ENCODE measurements at places on chromosomes 6 and 20. TPM values are rescaled to one million over a fixed set of nuclear protein-coding genes. Genes with fewer than 3 reads are reported as not detected.

DNA sequence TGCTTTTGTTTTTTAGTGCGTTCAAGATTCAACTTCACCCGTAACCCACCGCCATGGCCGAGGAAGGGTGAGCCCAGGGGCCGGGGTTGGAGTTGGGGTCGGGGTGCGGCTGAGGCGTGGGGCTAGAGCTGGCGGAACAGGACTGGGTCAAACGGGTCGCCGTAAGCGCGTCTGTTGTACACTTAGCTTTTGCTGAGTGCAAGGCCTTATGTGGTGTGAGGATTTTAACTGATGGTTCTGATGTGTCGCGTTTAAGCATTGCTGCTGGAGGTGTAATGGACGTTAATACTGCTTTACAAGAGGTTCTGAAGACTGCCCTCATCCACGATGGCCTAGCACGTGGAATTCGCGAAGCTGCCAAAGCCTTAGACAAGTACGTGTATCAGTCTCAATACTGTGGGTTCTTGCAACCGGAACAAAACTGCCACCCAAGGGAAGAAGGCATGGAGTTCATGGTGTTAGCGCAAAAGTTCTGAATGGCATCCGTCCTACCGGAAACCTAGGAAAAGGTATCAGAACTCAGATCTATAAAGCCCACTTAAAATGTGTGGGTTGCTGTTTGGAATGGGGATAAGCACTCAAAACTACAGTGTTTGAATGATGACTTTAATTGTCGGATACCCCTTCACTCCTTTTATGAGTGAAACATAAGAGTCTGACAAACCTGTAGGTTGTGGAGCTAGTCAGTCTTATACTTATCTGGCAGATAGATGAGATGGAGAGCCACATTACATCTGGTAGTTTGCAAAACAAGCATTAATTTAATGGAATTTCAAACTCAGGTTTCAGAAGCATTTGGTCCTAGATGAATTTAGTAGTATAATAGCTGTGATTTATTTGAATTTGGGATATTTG is 574 bp downstream of the RPS12 start:
- H3K27me3 ChIP-seq = peaks cover 2% of the 10 kb centered on the region
- peaks cover 59% of the 10 kb centered on the region for H3K4me1 ChIP-seq
- peak overlapping the region; percentile 96 for H3K4me3 ChIP-seq

The FHL5 gene
- not detected for total RNA-seq

- H3K4me1 ChIP-seq = peaks cover 12% of the 10 kb centered on the region
- H3K27ac ChIP-seq = no peak overlapping the region
- no peak overlapping the region for H3K4me3 ChIP-seq
- peaks cover 18% of the 10 kb centered on the region for H3K27me3 ChIP-seq
- DNase-seq = no peak
Observed at GRCh38 chr20:32623667-32624157, 38.6 kb upstream of the NOL4L start.

GRCh38 chr6:168849459-168849858 is 404.2 kb downstream of the THBS2 start:
- H3K27me3 ChIP-seq = peaks cover 18% of the 10 kb centered on the region
- H3K4me1 ChIP-seq = peaks cover 6% of the 10 kb centered on the region
- H3K27ac ChIP-seq = no peak overlapping the region
- no peak for DNase-seq
- H3K4me3 ChIP-seq = no peak overlapping the region

The NSFL1C gene
- 75.3 TPM for total RNA-seq

GRCh38 chr6:27837625-27838057 is 74.6 kb downstream of the OR2B2 start:
- no peaks in the 10 kb centered on the region for H3K27me3 ChIP-seq
- peaks cover 6% of the 10 kb centered on the region for H3K36me3 ChIP-seq
- peaks cover 26% of the 10 kb centered on the region for H3K4me1 ChIP-seq
- H3K27ac ChIP-seq = no peak overlapping the region
- DNase-seq = no peak

DNA sequence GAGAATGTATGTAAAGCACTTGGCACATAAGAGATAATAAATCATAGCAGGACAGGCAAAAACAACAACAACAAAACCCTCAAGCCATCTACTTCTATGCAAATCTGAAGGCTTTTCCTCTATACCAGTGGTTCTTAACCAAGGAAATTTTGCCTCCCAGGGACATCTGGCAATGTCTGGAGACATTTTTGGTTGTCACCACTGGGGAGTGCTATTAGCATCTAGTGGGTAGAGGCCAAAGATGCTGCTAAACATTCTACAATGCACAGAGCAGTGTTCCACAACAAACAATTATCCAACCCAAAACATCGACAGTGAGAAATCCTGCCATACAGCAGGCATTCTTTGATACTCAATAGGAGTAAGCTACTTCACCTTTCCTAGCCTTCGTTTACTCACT is 28.2 kb downstream of the NDRG3 start:
- H3K27me3 ChIP-seq = no peaks in the 10 kb centered on the region
- peaks cover 12% of the 10 kb centered on the region for H3K36me3 ChIP-seq
- no peak overlapping the region for H3K4me3 ChIP-seq
- H3K4me1 ChIP-seq = no peaks in the 10 kb centered on the region
- DNase-seq = no peak

The PACSIN1 gene
- total RNA-seq = not detected

DNA sequence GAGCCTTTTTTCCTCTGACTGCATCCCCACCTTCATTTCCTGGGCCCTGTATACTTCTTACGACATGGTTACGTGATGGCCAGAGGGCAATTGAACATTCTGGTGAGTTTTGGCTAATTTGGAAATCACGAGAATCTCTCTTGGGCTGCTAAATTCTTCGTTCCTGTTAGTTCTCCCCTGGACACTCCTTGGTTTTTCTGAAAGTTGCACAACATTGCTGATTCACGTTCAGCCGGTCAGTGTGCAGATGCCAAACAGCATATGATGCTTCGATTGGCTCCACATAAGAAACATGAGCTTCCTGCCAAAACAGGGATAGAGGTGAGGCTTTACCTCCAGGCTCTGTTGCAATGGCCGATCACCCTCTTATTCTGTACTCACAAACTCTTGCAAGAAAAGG is 119.4 kb upstream of the LY86 start:
- no peak overlapping the region for H3K27ac ChIP-seq
- H3K36me3 ChIP-seq = peaks cover 3% of the 10 kb centered on the region
- no peak for DNase-seq
- no peaks in the 10 kb centered on the region for H3K27me3 ChIP-seq
- no peak overlapping the region for H3K4me3 ChIP-seq
- peaks cover 20% of the 10 kb centered on the region for H3K4me1 ChIP-seq

The PPT2 gene
- 35.6 TPM for total RNA-seq

GRCh38 chr6:19715167-19715551 is 122.0 kb upstream of the ID4 start:
- no peaks in the 10 kb centered on the region for H3K27me3 ChIP-seq
- H3K4me3 ChIP-seq = no peak overlapping the region
- no peak for DNase-seq
- no peak overlapping the region for H3K27ac ChIP-seq

The KCNB1 gene
- total RNA-seq = 1.3 TPM

DNA sequence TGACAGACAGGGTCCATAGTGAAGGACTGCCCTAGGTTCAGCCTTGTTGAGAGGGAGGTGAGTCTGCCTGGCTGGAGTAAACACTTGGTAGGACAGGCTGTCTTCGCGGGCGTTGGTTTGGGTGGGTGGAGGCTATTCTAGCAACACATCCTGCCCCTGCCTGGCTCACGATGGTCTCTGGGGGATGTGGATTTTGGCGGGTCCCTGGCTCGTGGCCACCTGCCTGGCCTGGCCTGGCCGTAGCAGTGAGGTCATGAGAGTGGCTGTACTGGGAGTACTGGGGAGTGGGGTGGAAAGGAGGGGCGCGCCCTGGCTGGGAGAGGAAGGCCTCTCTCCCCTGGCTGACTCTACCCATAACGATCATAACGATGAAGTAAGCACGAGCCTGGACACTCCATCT is 30.2 kb upstream of the MRPS18A start:
- no peak overlapping the region for H3K27ac ChIP-seq
- H3K36me3 ChIP-seq = no peaks in the 10 kb centered on the region
- DNase-seq = peak; percentile 76
- peaks cover 33% of the 10 kb centered on the region for H3K4me1 ChIP-seq

- H3K27ac ChIP-seq = no peak overlapping the region
- H3K4me3 ChIP-seq = no peak overlapping the region
Observed at GRCh38 chr6:152122434-152122833, 315.0 kb downstream of the ESR1 start.

GRCh38 chr20:50089140-50089786 is 23.7 kb downstream of the UBE2V1 start:
- H3K36me3 ChIP-seq = peaks cover 12% of the 10 kb centered on the region
- no peak overlapping the region for H3K27ac ChIP-seq
- no peak for DNase-seq

DNA sequence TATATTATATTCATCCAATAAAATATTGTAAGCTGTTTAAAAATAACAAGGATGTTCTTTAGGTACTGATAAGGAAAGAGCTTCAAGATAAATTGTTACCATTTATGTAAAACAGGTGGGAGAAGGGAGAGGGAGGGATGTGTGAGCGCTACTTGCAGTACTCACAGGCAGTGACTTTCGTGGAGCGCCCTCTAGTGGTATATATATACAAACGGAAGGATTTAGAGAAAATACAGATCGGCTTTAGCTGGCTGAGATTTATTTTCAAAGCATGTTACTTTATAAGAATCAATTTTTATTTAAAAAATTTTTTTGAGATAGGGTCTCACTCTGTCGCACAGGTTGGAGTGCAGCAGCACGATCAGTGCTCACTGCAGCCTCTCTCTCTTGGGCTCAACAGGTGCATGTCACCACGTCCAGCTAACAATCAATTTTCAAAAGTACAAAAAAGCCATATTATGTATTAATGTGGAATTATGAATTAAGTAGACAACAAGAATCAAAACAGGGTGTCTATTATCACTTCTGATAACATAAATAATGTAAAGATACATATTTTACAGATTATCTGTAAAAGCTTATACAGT is 3.3 kb upstream of the MOG start:
- no peak overlapping the region for H3K27ac ChIP-seq
- no peak overlapping the region for H3K4me3 ChIP-seq
- DNase-seq = no peak
- H3K27me3 ChIP-seq = no peaks in the 10 kb centered on the region

DNA sequence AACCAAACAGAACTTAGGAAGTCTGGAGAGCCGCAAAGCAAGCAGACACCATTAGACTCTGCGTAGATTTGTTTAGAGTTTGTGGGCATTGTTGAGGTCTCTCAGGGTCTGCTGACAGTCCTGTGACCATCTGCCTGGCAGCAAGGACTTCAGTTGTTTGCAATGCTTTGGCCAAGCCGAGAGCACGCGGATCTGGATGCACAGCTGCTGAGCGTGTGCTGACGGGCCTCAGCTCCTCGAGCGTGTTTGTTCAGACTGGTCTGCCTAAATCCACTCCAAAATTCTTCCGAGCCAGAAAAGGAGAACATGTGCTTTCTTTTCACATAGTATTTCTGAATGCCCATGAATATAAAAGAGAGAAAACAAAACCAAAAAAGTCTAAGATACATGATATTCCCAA is 159.0 kb downstream of the ZNF217 start:
- no peak overlapping the region for H3K4me3 ChIP-seq
- no peaks in the 10 kb centered on the region for H3K36me3 ChIP-seq
- peaks cover 3% of the 10 kb centered on the region for H3K27me3 ChIP-seq
- DNase-seq = no peak
- no peaks in the 10 kb centered on the region for H3K4me1 ChIP-seq

- DNase-seq = no peak
- H3K27ac ChIP-seq = no peak overlapping the region
- peaks cover 5% of the 10 kb centered on the region for H3K27me3 ChIP-seq
- H3K4me1 ChIP-seq = peaks cover 11% of the 10 kb centered on the region
Observed at GRCh38 chr6:166346965-166347364, 4.6 kb upstream of the SFT2D1 start.

GRCh38 chr6:31901953-31902643 is at the start of gene ZBTB12:
Gene ZBTB12, minus strand, starts transcription at chr6:31902086. Its CDS starts 781 bp downstream, at chr6:31901305.
- no peaks in the 10 kb centered on the region for H3K36me3 ChIP-seq
- H3K4me3 ChIP-seq = peak within 1 kb of the TSS; percentile 73
- no peaks in the 10 kb centered on the region for H3K27me3 ChIP-seq
- H3K4me1 ChIP-seq = peaks cover 26% of the 10 kb centered on the region

DNA sequence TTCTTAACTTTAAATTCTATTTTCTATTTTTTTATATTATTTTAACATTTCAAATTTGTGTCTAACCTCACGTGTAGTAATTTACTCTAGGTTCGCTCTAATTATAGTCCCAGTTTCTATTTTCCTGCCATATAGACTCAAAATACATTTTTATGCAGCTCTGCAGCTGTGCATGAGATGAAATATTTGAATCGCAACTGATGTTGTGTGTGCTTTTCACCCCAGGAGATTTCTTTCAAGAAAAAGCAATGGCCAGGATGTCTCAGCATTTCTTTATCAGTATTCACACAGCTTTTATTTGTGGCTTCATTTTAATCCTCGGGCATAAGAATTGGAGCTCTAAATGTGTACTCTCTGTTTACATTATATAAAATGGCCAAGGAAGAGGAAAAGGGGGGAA is 157.6 kb downstream of the HDGFL1 start:
- no peak overlapping the region for H3K4me3 ChIP-seq
- peaks cover 10% of the 10 kb centered on the region for H3K4me1 ChIP-seq
- H3K27me3 ChIP-seq = no peaks in the 10 kb centered on the region
- peaks cover 5% of the 10 kb centered on the region for H3K36me3 ChIP-seq

The EDN3 gene
- total RNA-seq = not detected

The ZNF292 gene
- total RNA-seq = 39.0 TPM

The CALHM5 gene
- 9.7 TPM for total RNA-seq

DNA sequence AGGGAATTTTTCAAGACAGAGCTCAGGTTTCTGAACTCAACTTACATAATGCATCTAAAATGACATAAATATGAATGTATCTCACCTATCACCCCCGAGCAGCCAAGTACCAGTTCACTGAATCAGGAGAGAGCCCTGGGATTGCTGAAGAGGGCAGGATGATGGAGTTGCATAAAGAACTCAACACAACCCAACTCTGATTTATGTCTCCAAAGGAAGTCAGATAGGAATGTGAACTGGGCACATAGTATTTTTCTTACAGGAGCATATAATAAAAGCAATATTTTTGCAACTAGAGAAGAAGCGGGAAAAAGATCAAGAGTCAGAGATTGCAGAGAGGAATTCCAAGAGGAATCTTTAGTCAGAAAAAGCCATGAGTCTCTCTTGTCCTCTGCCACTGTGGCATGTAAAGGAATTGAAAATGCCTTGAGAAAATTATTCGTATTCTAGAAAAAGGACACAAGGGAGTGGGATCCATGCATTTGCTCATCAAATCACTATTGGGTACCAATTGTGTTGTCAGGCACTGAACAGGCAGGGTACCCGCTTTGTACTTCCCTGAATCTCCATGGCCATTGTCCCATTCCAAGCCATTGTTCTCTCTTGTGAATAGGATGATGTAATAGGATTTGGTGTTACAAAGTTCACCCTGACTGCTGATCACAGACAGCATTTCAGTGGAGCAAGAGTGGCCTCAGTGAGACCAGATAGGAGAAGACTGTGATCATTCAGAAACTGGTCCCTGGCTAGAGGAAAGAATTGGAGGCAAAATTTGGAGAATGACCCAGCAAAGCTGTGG is 16.3 kb downstream of the RIN2 start:
- H3K27me3 ChIP-seq = no peaks in the 10 kb centered on the region
- H3K4me3 ChIP-seq = no peak overlapping the region
- H3K27ac ChIP-seq = peak overlapping the region; percentile 28
- no peaks in the 10 kb centered on the region for H3K36me3 ChIP-seq
- peaks cover 14% of the 10 kb centered on the region for H3K4me1 ChIP-seq

All from chondrocyte (in vitro differentiated cells).